ENCODE measurements at places on chromosomes 2 and 18.
A peak's percentile ranks its signal among the peaks of the same experiment; 100 is the strongest.

DNA sequence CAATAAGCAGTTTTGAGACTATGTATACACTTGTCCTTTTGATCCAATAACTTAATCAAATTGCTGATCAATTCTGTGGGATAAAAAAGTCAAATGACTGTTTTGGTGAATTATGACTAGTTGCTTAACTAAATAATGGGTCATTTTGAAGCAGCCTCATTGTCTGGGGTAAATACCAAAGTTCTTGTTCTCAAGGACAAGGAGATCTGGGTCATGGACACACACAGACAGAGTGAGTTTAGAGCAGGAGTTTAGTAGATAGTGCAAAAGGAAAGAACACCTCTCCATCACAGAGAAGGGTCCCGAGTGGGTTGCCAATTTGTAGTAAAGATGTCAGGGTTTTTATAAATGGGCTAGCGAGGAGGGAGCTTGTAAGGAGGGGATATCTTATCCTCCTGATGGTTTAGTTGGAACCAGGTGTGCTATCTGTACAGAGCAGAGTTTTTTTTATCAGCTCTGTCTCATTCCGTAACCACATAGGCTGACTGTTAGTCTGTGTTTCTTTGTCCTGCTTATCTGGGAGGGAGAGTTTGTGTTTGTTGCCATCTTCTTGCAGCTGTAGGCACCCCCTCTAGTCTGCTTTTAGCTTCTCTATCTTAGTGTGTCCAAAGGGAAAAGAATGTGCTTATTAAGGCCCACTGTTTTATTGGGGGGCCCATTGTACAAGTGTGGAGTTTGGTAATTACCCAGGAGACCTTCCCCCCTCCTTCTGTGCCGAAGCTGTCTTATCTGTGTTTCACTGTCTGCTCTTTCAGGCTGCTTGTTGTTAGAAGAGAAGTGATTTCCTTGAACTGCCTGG, 48.7 kb upstream of the C1GALT1C1L start:
- DNase-seq, result no peak

DNA sequence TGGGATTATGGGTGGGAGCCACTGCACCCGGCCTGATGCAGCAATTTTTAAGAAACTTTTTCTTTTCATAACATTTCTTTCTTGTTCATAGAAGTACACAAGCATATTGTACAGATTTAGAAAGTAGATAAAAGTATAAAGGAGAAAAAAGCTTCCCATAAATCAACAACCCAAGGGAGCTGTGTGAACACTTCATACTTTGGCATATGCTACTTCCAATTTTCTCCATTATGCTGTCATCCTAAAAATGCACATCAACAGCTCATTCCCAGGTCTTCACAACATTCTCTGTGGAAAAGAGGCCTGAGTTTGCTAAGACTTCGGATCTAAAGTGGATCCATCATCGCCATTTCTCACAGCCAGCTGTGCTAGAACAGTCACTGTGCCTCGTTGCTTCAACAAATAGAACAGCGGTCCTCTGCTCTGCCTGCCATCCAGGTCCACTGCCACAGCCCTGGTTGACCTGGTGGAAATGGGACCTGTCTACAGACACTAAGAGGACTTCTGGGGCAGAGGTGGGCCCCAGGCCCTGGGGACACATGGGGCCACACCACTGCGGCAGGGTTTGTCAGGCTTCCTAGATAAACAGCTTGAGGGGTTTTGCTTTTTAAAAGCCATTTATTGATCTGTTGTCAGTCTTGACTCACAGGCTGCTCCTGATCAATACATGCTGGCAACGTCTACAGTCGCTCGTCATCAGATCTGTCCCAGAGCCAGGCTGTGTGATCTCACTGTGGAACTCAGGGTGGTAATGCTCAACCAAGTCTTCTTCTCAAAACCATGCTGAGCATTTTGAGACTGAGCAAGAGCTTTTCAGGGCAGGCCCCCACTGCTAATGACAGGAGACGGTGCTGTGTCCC, 72.7 kb upstream of the MGAT4A start:
- no peak for DNase-seq

GRCh38 chr2:171169333-171169732, 8.6 kb upstream of the TLK1 start:
- DNase-seq, result no peak

- DNase-seq, result no peak
Observed at GRCh38 chr2:9179572-9180201, 26.9 kb upstream of the ASAP2 start.

GRCh38 chr2:225334514-225334913, 65.0 kb upstream of the NYAP2 start:
- no peak for DNase-seq

DNA sequence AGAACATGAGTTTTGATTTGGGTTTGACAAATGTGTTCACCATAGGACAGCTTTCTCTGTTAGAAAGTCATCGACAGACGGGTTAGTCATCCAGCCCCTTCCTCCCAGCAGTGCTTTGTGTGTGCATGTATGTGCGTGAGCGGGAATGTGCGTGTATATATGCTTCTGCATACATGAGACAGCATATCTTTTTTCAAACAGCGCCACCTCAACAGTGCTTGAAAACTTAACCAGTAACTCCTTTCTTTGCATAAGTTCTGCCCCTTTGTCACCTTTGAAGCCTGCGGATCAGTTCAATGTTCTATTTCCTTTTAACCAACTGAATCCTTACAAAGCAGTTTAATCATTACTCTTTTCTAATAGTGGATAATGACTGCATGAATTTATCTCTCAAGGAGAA, 351.4 kb downstream of the LPIN1 start:
- no peak for DNase-seq

DNA sequence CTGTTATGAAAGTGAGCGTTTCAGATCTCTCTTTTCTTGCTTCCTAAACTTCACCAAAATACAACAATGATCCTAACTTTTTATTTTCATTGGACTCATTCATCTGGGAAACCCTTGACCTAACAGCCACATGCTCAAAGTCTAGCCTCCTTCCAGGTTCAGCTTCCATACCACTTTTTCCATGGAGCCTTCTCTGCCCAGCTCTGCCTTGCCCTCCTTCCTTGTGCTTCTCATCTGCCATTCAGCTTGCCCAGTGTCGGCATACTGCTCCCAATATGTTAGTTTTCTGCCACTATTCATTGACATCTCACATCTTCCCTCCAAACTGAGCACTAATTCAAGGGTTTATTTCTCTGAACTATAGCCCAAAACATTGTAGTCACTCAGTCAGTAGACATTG, 214.7 kb downstream of the RAD51AP2 start:
- DNase-seq, result no peak

GRCh38 chr18:76627444-76627843, 132.4 kb upstream of the ZNF516 start:
- no peak for DNase-seq

DNA sequence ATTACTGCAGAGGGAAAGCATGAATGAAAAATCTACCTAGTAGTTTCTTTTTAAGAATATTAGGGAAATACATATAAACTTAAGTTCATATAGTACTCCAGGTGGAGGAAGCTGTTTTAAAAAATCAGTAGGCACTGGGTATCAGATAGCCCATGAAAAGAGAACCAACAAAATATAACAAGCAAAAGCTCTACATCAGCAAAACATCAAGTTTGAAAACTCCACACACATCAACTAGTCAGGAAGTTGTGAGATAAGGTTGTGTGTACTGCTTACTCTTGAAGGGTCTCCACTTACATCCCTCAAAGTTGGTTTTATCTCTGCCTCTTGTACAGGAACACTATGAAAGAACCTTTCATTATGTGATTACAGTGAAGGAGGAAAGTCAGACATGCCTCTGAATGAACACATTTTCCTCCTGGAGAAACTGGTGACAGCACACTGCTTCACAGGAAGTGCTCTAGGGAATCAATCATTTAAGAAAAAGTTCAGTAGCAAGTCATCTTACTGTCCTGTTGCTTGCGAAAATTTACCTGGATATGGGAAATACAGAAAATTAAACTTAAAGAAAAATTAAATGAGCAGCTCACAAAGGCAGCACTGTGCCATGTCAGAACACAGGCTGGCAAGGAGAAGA, 57.7 kb downstream of the THADA start:
- DNase-seq, result no peak

- no peak for DNase-seq
Observed at GRCh38 chr2:7825591-7826312, 856.1 kb upstream of the ID2 start.

DNA sequence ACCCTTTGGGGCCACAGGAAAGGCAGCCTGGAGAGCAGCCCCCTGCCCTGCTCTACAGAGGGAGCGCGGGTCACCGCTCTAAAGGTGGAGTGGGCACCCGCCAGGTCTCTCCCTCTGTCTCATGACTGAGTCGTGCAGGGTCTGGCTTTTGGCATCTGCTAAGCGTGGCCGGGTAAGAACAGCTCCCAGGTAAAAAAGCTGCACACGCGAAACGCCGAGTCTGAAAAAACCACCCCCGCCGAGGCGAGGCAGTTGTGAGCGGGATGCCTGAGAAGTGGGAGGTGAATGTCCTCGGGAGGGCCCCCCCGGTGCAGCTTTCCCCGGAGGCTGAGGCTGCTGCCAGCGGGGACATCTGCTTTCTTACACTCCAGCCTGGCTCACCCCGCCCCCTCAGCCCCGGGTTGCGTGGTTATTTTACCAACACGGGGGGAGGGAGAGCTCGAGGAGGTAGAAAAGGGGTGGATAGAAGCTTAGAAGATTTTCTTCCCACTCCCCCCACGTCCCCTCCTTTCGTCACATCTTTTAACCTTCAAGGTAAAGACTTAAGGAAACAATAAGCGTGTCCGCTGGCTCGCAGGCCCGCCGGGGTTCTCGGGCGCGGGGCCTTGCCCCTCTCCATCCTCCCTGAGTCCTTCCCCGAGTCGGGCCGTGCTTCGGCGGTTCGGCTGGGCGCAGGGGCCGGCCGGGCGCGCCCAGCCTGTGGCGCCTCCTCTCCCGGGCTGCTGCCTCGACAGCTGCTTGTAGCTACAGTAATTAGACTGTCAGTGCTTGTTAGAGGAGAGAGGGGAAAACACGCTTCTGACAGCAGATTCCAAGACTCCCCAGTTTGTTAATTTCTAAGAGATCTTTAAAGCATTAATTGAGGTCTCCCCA, 70.6 kb upstream of the PSMD14 start:
- peak; percentile 16 for DNase-seq

All from CD8-positive, alpha-beta T cell (primary cell).